GOT3 (cell line): ENCODE measurements at places on chromosomes 1 and 21.

- no peak for DNase-seq
These were observed 50.4 kb upstream of the F3 start for GRCh38 chr1:94591823-94592570.

GRCh38 chr21:32728848-32729247 is 1.0 kb upstream of the SYNJ1 start:
- DNase-seq, result no peak

DNA sequence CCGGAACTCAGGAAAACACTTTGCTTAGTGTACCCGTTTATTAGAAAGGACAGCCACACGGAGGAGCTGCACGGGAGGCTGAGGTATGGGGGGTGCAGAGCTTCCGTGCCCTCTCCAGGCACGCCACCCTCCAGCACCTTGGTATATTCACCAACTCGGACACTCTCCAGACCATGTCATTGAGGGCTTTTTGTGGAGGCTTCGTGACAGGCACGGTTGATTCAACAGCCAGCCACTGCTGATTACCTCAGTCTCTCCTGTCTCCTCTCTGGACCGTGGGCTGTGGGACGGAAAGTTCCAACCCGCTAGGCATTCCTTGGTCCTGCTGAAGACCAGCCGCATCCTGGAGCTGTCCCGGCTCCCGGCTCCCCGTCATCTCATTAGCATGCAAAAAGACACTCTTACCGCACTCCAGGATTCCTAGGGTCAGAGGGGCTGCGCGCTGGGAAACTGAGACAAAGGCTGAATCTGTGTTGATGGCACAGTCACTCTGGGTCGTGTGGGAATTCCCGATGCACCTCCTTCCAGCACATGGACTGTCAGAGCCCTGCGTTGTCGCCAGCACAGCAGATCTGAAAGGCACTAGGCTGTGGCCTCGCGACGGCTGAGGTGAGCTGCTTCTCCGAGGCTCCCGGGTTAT is 65.6 kb downstream of the PRKCZ start:
- DNase-seq, result no peak

GRCh38 chr1:97245682-97246081 is 524.1 kb downstream of the PTBP2 start:
- DNase-seq, result no peak

GRCh38 chr1:225449261-225449660 is 21.4 kb upstream of the LBR start:
- no peak for DNase-seq

DNA sequence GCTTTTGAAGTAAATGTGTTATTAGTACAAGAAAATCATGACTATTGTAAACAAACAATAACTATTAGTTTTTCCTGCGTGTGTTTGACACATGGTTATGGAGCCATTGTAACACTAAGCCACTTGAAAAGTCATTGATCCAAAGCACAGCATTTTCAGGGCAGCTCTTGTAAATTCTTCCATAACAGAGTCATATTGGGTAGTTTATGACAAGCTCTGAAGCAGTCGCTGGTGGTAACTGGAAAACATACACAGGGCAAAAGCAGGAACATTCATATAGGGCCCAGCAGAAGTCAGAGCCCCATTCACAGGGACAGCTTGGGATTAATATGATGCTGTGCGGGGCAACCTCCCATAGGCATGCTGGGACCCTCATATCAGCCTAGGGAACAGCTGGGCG is 483.2 kb upstream of the PTBP2 start:
- DNase-seq, result no peak

DNA sequence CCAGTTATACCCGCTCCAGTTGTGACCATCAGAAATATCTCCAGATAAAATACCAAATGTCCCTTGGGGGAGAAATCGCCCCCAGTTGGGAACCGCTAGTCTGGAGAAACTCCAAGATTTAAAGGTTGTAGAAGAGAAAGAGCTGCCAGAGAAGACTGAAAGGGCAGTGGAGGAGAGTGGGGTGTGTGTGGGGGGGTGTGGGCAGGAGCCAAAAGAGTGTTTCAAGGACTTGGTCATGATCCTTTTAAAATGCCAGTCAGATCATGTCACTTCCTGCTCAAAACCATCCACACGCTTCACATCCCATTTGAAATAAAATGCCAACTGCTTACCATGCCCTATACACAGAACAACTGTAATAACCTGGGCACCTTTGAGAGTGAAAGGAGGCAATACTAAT is 3.4 kb upstream of the HEYL start:
- no peak for DNase-seq

- no peak for DNase-seq
These were observed 2.1 kb downstream of the ITGB2 start for GRCh38 chr21:44918581-44919033.

DNA sequence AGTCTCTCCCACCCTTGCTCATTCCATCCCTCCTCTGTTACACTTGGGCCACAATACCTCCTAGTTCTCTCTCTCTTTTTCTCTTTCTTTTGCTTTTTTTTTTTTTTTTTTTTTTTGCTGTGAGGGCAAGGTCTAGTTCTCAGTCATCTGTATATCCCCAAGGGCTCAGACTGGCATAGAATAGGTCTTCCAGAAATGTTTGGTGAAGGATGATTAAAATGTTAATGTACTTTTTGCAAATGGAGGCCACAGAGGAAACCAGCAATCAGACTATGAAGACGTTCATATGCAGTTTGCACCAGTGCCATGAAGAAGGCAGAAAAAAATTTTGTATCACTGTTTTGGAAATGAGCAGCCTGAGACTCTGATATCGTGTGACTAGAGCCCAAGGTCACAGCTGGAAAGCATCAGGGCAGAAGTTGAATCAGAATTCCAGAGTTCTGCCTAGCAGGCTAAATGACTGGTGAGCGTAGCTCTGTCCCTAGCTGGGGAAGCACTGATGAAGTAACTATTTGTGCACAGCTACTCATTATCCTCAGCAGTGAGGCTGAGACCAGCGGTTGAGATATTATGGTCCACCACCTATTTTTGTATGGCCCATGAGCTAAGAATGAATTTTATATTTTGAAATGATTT is 186.5 kb downstream of the TGFBR3 start:
- DNase-seq, result no peak

GRCh38 chr21:33774551-33774950 is 132.2 kb downstream of the ITSN1 start:
- DNase-seq, result no peak

DNA sequence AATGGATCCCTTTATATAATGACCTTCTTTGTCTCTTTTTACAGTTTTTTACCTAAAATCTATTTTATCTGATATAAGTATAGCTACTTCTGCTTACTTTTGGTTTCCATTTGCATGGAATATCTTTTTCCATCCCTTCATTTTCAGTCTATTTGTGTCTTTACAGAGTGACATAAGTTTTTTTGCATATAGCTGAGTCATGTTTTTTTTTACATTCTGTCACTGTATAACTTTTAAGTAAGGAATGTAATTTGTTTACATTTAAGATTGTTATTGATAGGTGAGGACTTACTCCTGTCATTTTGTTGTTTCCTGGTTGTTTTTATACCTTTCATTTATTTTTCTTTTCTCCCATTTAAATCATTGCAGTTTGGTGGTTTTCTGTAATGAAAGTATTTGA is 402.7 kb upstream of the ADGRL2 start:
- no peak for DNase-seq

GRCh38 chr21:16199539-16199938 is 469.8 kb downstream of the USP25 start:
- no peak for DNase-seq

DNA sequence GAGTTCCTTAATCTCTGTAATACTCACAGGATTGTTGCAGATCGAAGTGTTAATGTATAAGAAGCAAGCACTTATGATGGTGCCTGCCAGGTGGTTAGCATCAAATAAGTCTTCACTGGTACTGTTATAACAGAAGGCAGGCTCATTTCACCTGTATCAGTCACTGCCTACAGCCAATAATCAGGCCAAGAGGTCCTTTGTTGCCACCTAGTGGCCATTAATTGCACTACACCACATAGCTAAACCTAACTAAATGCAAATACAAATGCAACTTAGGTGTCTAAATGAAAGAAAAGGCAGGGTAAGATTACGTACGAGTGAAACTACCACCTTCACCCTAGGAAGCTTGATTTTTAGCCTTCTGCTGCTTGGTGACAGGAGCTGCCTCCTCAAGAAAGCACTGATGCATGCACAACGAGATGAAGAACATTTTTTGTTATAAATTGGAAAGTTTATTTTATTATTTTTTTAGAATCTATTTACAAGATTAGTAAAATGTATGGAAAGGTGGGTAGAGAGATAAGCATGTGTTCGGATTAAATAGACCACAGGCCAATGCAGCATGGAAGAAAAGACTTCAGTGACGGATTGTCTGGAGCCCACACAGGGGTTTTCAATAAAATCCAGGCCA is 334.8 kb upstream of the CAMK1G start:
- DNase-seq, result no peak

DNA sequence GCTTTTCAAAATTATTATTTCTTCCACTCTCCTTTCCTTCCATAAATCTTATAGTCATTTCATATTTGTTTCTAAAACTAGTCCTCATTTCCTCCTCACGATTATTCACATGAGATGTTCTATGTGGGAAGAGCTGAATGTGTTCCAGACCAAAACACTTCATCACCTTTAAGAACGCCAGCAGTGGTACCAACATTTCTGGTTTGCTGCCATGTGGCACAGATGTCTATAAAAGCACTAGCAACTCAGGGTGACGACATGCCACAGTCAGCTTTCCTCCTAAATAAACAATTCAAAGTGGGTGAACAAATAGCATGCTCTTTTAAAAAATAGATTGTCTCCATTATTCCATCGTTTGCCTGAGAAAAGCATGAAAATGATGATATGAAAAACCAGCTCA is 1217.8 kb upstream of the ADGRL2 start:
- DNase-seq, result no peak
